ENCODE measurements at places on chromosomes 5 and 9.

GRCh38 chr9:12790001-12790400 is 15.2 kb downstream of the LURAP1L start:
- DNase-seq = no peak

DNA sequence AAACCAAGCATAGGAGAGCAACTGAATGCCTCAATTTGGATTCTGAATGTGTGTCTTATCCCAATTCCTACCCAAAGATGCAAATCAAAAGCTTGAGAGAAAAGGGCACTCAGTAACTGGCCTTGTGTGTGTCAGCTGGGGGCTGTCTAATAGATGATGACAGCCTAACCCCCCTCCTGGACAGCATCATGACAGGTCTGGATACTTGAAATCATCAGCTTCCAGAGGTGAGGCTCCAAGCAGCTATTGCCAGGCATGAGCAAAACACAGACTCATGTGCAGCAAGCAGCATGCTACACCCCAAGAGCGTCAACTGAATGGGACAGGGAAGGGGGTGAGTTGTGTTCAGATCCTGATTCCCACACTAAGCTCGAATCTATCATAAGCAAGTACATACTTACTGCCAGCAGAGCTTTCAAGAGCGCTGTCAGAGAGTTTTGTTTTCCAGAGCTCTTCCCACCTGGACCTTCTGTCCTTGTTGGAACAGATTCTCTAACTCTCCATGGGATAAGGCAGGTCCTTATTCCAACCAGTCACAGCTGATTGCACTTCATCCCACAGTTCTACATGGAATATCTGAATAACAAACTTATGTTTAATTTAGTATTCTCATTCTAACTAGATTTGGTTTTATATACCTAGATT is 467.5 kb downstream of the DTWD2 start:
- no peak for DNase-seq

DNA sequence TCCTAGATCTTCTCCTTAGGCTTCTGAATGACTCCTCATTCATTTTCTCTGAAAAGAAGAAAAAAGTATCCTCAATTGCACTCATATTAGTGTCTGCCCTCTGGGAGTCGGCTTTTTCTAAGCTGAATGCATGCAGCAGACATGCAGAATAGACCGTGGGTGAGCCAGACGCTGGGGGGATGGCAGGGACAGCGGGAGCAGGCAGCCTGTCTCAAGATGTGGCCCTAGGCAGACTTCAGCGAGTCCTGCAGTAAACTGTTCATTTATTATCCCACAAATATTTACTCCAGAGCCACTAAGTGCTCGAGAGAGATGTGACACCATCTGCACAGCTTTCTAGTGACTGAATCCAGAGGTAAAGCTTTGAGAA is 164.9 kb upstream of the RAI14 start:
- no peak for DNase-seq

GRCh38 chr5:173598686-173599085 is 17.8 kb downstream of the BOD1 start:
- no peak for DNase-seq

DNA sequence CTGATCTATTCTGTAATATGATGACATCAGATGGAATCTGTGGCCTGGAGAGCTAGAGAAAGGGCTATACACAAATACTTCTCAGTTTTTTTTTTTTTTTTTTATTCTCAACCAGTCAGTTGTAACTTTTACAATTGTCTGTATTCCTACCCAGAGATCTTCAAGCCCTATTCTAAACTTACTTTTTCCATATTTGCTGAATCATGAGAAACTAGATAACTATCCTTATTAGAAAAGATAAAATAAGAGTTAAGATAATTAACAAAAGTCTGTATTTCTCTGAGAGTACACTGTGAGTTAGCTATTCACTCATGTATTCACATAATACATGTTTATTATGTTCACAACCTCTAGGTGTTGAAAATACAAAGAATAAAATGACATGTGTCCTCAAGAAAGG is 1575.9 kb downstream of the EFNA5 start:
- DNase-seq = no peak

All from stimulated activated CD4-positive, alpha-beta T cell treated with anti-CD3 and anti-CD28 coated beads, Interleukin-12 subunit alpha, Interleukin-12 subunit beta, amount 100 ng/mL, for 4 hours (primary cell).